ENCODE measurements at places on chromosomes 5 and 9. TPM values are rescaled to one million over a fixed set of nuclear protein-coding genes. Genes with fewer than 3 reads are reported as not detected.

DNA sequence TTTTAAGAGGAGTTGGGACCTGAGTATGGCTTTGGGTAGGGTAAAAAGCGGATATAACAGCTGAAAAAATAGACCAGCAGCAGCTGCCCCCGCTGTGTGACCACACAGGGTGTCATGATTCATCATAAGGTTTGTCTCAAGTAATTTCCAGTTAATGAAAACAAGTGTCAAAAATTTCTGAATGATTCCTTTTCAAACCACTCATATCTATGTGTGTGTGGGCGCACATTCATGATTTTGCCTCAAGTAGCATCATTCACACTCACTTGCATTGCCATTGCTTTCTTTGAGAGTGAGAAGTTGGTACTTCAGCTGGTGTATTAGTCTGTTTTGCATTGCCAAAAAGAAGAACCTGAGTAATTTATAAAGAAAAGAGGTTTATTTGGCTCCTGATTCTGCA, 12.1 kb upstream of the TNFAIP8 start:
- H3K4me1 ChIP-seq = peaks cover 17% of the 10 kb centered on the region
- H3K4me3 ChIP-seq = no peak overlapping the region
- no peak overlapping the region for H3K27ac ChIP-seq
- no peaks in the 10 kb centered on the region for H3K36me3 ChIP-seq

GRCh38 chr5:163993126-163993525, 487.7 kb downstream of the MAT2B start:
- peaks cover 4% of the 10 kb centered on the region for H3K27me3 ChIP-seq
- H3K4me3 ChIP-seq = no peak overlapping the region
- no peaks in the 10 kb centered on the region for H3K36me3 ChIP-seq
- peaks cover 8% of the 10 kb centered on the region for H3K4me1 ChIP-seq
- H3K27ac ChIP-seq = peak overlapping the region; percentile 62

- no peak overlapping the region for H3K27ac ChIP-seq
- no peak for DNase-seq
- H3K27me3 ChIP-seq = no peaks in the 10 kb centered on the region
- no peak overlapping the region for H3K4me3 ChIP-seq
- H3K4me1 ChIP-seq = peaks cover 7% of the 10 kb centered on the region
These were observed 30.9 kb upstream of the GLDC start for GRCh38 chr9:6676254-6676921.

- H3K4me3 ChIP-seq = no peak overlapping the region
- no peak for DNase-seq
- no peaks in the 10 kb centered on the region for H3K36me3 ChIP-seq
- H3K27me3 ChIP-seq = peaks cover 5% of the 10 kb centered on the region
- no peak overlapping the region for H3K27ac ChIP-seq
These were observed 572.8 kb downstream of the CCDC171 start for GRCh38 chr9:16125629-16126028.

BTNL3 gene
- total RNA-seq = not detected

CTNNA1 gene
- 288 TPM for total RNA-seq

Measured in HFFc6 (cell line).